ENCODE measurements at places on chromosomes 5 and 9. TPM values are rescaled to one million over a fixed set of nuclear protein-coding genes. Genes with fewer than 3 reads are reported as not detected.

- DNase-seq = no peak
These were observed 47.6 kb downstream of the PDCD1LG2 start for GRCh38 chr9:5557606-5558587.

- peak; percentile 69 for DNase-seq
These were observed 1.1 kb downstream of the CD14 start for GRCh38 chr5:140631831-140632365.

GRCh38 chr5:118007262-118007661, 981.1 kb downstream of the DTWD2 start:
- DNase-seq = no peak

TGFBI gene
- 3.2 TPM for total RNA-seq

DNA sequence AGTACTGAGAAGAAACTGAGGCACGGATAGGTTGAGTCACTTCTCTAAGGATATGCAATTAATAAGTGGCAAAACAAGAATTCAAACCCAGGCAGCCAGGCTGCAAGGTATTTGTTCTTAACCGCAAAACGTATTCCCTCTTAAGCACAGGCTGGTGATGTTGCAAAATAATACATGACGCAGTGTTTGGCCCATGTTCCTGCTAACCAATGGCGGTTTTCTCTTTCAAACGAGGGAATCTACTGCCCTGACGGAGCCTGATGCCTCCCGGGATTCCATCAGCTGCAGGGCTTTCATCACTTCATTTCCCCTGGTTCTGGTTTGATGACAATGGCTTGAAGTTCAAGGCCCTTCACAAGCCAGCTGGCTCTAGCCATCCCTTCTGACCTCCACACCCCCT, 154.8 kb downstream of the SLIT3 start:
- no peak for DNase-seq

DNA sequence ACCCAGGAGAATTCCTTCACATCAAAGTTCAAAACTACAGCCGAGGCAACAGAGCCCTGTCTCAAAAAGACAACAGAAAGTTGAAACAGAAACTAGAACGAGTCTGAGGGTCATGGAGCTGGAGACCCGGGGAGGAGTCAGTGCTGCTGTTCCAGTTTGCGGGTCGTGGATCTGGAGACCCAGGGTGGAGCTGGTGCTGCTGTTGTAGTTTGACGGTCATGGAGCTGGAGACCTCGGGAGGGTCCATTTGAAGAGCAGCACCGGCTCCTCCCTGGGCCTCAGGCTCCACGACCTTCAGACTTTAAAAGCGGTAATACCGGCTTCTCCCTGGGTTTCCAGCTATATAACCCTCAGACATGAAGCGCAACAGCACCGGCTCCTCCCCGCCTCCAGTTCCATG, 13.0 kb upstream of the LCN15 start:
- no peak for DNase-seq

DNA sequence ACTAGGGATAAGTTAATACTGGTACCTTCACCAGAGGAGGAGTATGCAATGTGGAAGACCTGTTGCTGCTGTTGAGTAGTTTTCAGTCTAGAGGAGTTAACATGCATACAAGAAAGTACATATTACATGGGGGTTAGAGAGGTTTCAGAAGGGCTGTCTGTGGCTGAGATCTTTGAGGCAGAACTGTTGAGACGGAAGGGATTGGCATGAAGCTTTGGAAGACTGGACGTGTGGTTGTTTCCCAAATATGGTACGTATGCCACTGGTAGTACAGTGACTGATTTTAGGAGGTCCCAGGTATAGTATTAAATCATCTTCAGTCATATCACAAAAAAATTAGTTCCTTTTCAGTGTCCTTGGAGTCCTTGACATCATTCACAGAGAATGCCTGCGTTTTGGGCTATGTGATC, 17.6 kb downstream of the TNFAIP8 start:
- DNase-seq = no peak

DNA sequence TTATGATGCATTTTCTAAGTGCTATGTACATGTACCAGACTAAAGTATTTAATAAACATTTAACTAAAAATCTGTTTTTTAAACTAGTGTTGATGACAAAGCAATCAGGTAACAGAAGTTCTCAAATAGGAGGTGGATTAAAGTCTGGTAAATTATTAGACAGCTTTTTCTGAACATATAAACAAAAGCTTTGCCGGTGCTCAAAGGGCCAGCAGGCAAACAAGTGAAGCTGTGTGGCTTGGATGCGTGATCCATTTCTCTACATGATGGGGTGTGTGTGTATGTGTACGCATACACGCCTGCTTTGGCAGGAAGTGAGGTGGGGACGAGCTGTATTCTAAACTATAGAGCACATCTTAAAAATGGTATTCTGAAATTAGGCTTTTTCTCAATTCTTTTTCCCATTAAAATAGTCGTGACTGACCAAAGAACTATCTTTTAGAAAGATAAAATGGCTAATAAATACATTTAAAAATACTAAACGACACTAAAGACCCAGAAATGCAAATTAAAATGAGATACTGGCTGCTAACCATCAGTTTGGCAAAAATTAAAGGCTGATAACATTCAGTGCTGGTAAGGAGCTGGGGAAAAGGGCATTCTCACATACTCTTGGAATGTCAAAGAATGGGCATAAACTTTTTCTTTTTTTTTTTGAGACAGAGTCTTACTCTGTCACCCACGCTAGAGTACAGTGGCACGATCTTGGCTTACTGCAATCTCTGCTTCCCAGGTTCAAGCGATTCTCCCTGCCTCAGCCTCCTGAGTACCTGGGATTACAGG, 174.0 kb downstream of the MAPKAP1 start:
- DNase-seq = no peak

GRCh38 chr9:8864545-8864896, 1064.9 kb upstream of the DMAC1 start:
- no peak for DNase-seq

- DNase-seq = no peak
These were observed 172.1 kb downstream of the BAAT start for GRCh38 chr9:101212661-101213060.

PGM5 gene
- total RNA-seq = 0.14 TPM

DNA sequence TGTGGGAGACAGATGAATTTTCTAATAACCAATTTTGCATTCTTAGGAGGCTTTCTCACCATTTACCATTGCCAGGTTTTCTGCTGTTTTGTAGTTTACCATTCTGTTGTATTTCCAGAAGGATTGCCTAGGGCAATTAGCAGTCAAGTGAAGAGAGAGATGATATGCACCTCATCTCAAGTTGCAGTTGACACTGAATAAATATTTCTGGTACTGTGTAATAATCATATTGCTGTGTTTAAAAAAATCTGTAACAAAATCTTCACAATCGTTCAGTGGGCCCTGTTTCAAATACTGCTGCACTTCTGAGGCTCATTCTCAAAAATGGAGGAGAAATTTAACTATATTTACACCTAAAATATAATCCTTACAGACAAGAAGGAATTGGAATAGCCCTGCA, 706.1 kb upstream of the PTPRD start:
- no peak for DNase-seq

GRCh38 chr5:72465601-72466563, 41.3 kb downstream of the ZNF366 start:
- DNase-seq = no peak

- DNase-seq = no peak
These were observed 649.4 kb downstream of the CCDC171 start for GRCh38 chr9:16202221-16202620.

IFNW1 gene
- total RNA-seq = not detected

GRCh38 chr9:113695440-113695851, 180.7 kb upstream of the ZNF618 start:
- DNase-seq = no peak

DNA sequence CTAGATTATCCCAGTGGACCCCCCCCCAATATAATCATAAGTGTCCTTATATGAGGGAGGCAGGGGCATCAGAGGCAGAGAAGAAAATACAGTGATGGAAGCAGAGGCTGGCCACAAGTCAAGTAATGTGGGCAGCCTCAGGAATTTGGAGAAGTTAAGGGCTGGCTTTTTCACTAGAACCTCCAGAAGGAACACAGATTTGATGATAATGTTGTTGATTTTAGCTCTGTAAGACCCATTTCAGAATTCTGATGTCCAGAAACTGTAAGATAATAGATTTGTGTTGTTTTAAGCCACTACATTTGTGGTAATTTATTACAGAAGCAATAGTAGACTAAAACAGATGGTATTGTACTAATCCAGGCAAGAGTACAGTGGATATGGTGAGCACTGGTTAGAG, 36.3 kb upstream of the LRRTM2 start:
- DNase-seq = no peak

DNA sequence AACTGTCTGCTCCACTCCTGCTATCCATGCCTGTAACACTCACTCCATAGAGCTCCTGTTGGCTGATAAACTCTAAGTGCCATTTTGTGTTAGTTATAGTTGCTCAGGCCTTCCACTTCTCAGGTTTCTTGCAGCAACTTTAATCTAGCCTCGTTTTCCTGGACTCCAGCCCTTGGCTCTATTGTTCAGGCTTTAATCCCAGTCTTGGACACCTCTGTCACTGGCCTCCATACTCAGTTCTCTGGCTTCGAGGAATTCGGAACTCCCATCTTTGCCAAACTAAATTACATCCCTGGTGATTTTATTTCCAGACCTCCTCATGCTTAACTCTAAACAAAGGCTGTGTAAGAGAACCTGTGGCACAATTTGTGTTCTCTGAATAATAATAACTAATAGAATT, 39.8 kb downstream of the EMB start:
- no peak for DNase-seq

SIGMAR1 gene
- 138 TPM for total RNA-seq

PCDHAC2 gene
- 24.2 TPM for total RNA-seq

- peak; percentile 50 for DNase-seq
These were observed 90.8 kb upstream of the EGFLAM start for GRCh38 chr5:38167562-38167996.

ADGRV1 gene
- total RNA-seq = 28.8 TPM

DNA sequence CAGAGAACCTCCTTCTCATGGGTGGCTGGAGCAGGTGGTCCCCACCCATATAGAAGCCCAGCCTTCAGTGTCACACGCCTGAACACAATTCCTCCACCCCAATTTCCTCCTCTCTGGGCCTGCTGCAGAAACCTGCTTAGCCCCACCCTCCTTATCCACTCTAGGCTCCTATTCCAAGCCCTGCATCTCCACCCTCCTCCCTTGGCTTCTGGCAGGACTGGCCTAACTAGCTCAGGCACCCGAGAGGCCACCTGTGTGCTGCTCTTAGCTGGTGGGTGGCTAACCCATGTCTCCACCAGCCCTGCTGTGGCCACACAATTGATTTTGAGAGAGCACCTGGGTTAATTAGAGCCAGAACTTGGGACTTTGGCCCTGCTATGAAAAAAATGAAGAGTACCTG, 77.3 kb upstream of the ATP10B start:
- no peak for DNase-seq

SHOC1 gene
- total RNA-seq = not detected

DBH gene
- total RNA-seq = not detected

MARCHF6 gene
- total RNA-seq = 55.4 TPM

TAF1L gene
- not detected for total RNA-seq

PDGFRB gene
- 0.48 TPM for total RNA-seq

Measured in H7 (cell line).